ENCODE measurements at places on chromosomes 6 and 20. TPM values are rescaled to one million over a fixed set of nuclear protein-coding genes. Genes with fewer than 3 reads are reported as not detected.

DNA sequence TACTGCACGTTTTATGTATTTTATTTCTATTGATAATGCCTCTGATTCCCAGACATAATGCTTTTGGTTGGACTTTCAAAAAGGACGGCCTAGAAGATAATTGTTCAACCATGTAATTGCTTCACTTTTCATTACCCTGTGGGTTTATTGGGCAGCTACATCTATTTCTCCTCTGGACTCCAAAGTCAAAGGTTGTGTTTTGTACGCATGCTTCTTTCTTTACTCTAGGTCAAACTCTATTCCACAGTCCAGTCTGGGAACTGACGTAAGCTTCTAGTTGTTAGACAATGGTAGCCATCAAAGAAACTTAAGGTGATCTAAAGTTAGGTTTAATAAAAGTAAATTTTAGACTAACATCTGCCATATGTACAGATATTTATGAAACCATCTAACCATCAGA lies 6.6 kb upstream of the SLC17A3 start:
- no peak for DNase-seq

- no peak for DNase-seq
Measured at GRCh38 chr6:75402296-75402695, 91.3 kb downstream of the FILIP1 start.

Gene NOP56
- 95.9 TPM for polyA plus RNA-seq

DNA sequence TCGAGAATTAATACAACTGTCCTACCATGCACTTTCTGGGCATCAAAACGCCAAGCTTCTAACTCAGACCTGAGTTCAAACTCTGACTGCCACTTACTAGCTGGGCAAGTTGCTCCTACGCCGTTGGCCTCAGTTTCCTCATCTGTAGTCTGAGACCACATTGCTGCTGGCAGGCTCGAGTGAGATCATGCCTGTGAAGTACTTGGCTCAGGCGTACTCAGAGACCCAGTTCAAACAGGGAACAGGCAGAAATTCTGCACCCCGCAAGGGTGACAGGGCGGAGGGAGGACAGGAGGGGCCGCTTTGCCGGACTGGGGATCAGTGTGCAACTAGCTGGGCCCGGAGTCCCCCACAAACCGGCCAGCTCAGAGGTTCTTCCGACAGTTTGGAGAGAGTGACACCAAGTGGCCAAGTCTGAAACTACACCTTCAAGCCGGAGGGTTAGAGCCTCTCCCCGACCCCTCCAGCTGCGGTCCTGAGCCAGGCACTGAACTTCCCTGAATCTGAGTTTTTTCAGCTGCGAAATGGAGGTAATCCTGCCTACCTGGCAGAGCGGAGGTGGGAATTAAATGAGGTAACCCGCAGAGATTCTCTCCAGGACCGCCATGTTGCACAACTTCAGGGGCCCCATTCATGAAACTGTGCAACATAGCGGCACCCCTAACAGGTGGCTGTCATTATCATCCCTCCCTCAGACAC lies 46.0 kb upstream of the PTPN1 start:
- DNase-seq = peak; percentile 69

Gene CRISP3
- polyA plus RNA-seq = not detected

DNA sequence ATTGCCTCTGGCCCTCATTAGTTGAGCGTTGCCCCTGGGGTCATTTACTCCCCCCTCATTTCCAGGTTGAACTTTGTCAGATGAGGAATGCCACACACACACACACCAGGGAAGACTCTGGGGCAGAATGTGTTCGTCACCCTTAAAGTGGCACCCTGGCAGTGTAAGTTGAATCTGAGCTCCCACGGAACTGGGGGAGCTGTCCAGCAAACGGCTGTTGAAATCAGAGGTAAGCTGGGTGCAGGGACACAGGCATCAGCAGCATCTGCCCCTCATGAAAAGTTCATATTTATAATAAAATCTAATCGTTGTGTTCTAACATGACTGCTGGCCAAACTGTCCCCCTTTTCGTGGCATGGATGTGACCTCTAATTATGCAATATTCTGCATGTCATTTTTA lies 4.3 kb upstream of the MC3R start:
- DNase-seq = no peak

GRCh38 chr6:169158174-169158573 lies 95.5 kb downstream of the THBS2 start:
- DNase-seq = peak; percentile 70

Gene RBPJL
- polyA plus RNA-seq = not detected

GRCh38 chr20:19688031-19688806 lies 69.8 kb upstream of the RIN2 start:
- DNase-seq = no peak

DNA sequence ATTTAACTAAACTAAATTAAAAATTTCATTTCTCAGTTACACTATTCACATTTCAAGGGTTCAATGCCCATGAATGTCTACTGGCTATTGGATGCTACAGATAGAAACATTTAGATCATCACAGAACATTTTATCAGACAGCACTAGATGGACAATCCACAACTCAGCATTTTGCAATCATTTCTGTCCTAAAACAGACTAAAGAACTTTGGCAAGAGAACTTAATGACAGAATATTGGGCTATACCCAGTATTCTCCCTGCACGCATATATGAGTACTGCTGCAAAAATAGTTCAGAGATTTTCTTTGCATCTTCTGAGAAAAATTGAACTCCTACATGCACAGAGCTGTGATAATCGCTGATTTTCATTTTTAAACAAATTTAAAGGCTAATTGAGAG lies 36.1 kb upstream of the FBXO30 start:
- no peak for DNase-seq

DNA sequence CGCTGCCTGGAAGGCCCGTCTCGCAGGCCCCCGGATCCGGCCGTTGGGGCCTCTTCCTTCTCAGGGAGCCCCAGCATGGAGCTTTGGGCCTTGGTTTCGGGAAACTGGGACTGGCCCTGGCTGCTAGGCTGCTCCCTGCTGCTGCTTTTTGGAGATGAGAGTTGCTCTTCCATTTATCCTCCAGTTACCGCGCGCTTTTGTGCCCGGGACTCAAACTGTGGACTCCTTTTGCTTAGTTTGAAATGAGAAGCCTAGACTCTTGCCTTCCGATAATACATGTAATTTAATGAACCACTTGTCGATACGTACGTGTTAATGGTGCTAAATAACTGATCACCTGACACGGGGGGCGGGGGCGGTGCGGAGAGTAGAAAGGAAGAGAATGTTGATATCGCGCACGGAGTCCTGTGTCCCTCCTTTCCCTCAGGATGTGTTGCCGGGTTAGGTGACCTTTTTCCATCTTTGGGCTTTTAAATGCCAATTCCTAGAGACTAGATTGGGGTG lies 968 bp downstream of the PHF3 start:
- peak; percentile 80 for DNase-seq

Gene COL9A3
- 17.5 TPM for polyA plus RNA-seq

DNA sequence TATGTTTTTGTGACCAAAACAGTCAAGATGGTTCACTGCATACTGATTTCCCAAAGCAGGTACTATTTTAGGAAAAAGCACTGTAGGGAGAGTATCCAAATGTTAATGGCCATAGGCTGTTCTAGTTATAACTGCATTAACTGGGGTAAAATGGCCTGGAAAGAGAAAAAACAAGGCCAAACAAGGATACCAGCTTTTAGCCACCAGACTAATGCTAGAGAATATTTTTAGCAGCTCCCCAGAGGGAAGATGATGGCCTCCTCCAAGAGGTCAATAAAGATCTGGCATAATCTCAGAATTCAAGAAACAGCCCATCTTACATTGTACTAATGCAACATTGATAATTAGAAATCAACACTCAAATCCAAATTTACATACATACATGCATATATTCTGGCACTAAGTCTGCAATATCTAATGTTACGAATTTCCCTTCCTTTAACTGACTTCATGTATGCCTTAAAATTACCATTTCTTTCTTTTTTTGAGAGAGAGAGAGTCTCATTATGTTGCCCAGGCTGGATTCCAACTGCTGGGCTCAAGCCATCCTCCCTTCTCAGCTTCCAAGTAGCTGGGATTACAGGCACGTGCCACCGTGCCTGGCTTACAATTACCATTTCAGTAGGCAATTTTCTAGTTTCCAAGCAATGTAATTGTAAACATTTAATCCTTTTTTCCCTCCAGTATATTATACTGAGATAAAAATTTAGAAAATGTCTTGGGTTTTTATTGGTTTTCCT lies 9.3 kb downstream of the COX7A2 start:
- peak; percentile 97 for DNase-seq

GRCh38 chr6:56328728-56329090 lies 81.3 kb upstream of the COL21A1 start:
- no peak for DNase-seq

Gene SLCO4A1
- polyA plus RNA-seq = 18.2 TPM

- DNase-seq = no peak
Measured at GRCh38 chr20:17928633-17929311, 39.8 kb downstream of the SNX5 start.

- no peak for DNase-seq
Measured at GRCh38 chr6:37495244-37495934, 4.3 kb downstream of the CCDC167 start.

GRCh38 chr6:170030821-170031471 lies 259.9 kb downstream of the DLL1 start:
- peak; percentile 43 for DNase-seq

Gene RPS6KA2
- 49.1 TPM for polyA plus RNA-seq

DNA sequence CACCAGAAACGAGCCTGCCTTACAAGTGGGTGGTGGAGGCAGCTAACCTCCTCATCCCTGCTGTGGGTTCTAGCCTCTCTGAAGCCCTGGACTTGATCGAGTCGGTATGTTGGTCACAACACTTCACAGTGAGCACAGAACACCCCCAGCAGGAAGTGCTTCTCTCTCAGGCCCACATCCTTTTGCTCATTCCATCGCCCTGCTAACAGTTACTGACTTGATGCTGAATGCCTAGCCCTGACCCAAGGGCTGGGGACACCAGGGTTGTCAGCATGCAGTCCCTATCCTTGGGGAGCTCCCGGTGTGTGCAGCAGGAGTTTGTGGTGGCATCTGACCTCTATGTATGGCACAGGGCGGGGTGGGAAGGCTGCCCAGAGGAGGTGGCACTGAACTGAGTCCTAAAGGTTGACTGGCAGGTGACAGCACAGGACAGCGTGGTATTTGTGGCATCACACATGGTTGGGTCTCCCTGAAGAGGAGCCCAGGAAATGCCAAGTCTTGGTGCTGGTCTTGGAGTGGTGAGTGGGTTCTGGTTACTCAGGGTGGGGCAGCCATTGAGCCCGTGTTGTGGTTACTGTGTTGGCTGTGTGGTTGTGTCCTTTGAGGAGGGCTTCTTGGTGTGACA lies 26.7 kb downstream of the GTSF1L start:
- no peak for DNase-seq

- DNase-seq = no peak
Measured at GRCh38 chr6:124008988-124009765, 205.5 kb downstream of the NKAIN2 start.

- no peak for DNase-seq
Measured at GRCh38 chr6:41975276-41975675, 33.7 kb upstream of the CCND3 start.

GRCh38 chr6:104574135-104574750 lies 285.5 kb downstream of the HACE1 start:
- no peak for DNase-seq

Gene PGC
- not detected for polyA plus RNA-seq

- DNase-seq = no peak
Measured at GRCh38 chr6:148451690-148452089, 109.1 kb downstream of the SASH1 start.

GRCh38 chr20:8127553-8128255 lies 4.4 kb upstream of the PLCB1 start:
- no peak for DNase-seq

DNA sequence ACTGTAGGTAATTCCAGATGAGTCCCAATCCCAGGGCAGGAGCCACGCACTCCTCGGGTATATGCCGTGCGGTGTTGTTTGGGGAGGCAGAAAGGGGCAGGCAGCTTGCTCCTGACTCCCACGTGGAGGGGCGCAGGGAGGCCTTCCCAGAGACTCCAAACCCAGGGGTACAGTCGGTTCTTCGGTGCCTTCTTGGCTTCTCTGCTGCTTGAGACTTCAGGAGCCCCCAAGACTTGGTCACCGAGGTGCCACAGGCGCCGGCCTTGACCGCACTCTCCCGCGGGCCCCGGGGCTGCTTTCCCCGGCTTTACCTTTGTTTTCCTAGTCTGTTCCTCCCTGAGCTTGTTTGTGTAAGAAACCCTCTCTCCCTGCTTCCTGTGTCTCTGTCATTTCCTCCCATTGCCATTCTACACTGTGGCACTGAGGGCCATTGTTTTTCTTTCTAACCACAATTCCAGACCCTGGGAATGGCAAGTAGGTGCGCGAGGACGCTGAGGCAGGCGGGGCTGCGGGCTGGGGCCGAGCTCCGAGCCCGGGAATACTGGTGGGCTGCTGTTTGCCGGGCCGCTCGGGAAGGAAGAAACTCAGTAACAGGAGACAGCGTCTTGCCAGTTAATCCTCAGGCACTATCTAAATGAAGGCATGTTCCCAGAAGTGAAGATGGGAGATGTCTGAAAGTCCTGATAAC lies 215.6 kb upstream of the HEY2 start:
- DNase-seq = peak; percentile 20

DNA sequence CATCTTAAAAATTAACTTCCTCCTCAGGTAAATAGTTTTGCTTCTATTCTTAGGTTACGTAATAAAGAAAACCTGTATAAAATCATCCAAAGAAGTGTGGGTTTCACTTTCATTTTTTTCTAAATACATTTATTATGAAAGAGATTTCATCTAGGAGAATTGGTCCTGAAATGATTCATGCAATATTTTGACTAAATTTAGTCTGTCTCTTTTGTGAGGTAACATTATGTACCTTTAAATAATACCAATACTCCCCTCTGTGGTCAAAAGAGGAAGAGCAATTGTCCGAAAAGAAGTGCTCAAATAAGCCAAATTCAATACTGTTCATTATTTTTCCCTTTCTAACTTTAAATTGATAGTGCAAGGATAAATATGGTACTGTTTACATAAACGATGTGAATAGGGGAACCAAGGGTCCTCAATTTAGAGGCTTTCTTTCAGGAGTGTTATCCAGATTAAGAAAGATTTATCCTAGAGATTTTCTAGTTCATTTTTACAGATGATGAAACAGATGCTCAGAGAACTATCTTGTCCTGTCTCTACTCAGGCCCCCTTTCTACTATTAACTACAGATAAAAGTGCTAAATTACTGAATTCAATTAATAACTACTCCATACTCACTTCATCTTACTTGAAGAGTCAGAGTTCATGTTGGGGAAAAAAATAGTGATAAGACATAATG lies 26.2 kb downstream of the CYP39A1 start:
- peak; percentile 79 for DNase-seq

GRCh38 chr6:116451916-116452315 lies 9.3 kb upstream of the CALHM6 start:
- no peak for DNase-seq

Measured in brain (organoid and tissue), 16 donors.